Left renal pelvis (tissue), 4 donors: ENCODE measurements at places on chromosomes 3 and 15. TPM values are rescaled to one million over a fixed set of nuclear protein-coding genes. Genes with fewer than 3 reads are reported as not detected.
A peak's percentile ranks its signal among the peaks of the same experiment; 100 is the strongest.

DNA sequence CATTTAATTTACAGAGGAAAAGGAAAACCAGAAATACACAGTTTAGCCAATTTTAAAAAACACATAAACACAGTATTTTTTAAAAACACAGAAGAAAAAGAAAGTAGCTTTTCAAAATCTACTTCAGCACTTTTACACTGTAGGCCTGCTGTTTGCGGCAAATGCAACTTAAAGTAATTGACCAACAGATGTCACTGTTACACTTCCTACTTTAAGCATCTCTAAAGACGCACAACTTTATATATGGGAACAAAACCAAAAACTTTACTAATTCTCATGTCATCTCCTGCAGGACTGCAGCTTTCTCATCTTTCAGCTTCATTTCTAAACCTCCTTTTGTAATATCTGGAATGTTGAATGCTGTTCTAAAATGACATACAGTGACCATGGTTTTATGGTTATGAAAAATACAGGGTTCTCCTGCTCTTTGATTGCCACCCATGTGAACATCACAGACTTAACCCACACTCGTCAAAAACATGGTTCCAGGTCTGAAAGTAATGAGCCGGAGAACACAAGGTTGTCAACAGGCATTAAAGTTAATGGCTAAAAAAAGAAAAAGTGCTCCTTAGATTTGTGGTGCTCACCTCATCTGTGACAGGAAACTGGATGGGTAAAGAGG is 107.9 kb downstream of the FMN1 start:
- no peak for DNase-seq

PRR20G gene
- polyA plus RNA-seq = not detected

GRCh38 chr15:58643996-58644395 is 105.5 kb downstream of the ADAM10 start:
- no peak for DNase-seq

- no peak for DNase-seq
Observed at GRCh38 chr3:71778353-71778752, 6.6 kb downstream of the PROK2 start.

- no peak for DNase-seq
Observed at GRCh38 chr3:127652246-127652995, 20.3 kb upstream of the ABTB1 start.

- DNase-seq = no peak
Observed at GRCh38 chr3:171765511-171765887, 44.8 kb downstream of the PLD1 start.

DNA sequence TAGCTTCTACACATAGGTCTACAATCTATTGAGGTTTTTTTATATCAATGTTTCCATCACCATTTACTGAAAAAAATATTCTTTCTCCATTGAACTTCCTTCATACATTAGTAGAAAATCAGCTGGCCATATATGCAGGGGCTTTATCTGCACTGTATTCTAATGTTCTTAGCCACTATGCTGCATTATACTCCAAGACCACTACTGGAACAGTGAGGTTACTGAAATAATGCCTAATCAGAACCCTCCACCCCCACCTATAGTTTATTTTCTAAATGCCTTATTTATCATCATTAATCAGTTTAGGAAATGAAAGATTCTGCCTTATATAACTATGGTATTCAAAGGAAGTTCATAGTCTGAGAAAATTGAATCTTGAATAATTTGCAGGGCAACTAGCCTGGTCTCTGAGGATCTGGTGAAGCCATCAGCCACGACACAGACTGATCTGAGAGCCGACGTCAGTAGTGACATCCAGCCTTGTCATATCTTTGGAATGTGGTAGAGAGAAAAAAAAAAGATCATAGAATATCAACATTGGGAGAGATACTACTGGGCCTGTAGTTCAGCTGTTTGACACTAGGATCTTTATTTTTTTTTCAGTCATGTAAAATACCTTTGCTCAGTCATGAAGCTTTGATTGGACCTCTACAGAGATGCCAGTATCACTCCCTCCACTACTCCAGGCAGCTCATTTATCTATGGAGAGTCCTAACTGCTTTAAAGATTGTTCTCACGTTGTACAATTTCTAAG is 66.6 kb downstream of the P3H2 start:
- no peak for DNase-seq

GRCh38 chr3:105836533-105836932 is 32.3 kb downstream of the CBLB start:
- no peak for DNase-seq

CRABP1 gene
- 65.6 TPM for polyA plus RNA-seq

GRCh38 chr15:73792415-73792814 is 39.3 kb upstream of the INSYN1 start:
- no peak for DNase-seq

GRCh38 chr3:35426366-35426958 is 212.9 kb upstream of the ARPP21 start:
- no peak for DNase-seq

GATM gene
- 19.9 TPM for polyA plus RNA-seq

DNA sequence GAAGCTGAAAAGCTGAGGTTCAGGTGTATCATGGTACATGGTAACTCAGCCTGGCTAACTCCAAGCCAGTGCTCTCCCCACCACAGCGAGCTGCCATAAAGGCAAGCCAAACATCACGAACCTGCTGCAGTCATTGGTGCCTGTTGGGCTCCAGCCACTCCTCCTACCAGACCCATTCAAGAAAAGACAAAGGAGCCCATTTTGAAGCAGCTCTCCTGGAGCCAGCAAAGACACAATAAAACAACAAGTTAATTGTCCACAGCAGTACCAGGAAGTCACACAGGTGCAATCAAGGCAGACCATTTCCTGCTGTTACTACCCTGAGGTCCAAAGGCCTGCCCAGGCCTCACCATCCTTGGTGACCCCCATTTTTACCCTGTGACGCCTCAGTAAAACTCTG is 77.6 kb downstream of the DAPK2 start:
- DNase-seq = no peak

DNA sequence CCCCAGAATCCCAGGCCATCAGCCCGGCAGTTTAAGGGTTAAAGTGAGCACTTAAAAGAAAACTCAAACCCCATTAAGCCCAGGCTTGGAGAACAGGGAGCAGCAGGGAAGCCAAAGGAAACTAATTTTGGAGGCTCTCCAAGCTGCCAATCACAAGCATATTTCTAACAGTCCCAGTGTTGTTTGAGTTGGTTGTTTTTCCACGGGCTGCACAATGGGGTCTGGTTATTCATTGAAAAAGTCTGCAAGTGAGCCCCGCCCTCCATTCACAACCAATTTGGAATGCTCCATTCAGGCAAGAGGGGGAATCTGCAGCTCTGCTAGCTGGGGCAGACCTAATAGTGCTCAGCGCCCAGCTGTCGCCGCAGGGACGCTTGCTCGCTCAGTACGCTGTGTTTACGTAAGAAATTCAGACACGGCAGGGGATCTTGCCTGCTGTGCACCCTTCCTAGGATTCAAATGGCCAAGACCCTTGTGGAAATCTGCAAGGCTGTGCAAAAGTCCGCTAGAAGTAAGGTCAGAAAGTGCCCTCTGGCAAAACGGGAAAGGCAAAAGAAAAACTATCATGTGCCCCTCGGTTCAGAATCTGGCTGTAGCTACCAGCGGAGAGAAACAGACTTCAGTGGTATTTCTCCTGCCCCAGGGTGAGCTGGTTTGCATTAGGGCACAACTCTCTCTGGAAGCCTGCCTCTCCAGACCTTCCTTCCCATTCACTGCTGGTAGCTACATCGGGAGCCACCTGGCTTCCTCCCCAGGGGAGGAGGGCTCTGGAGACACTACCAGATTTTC is 11.0 kb downstream of the ETV5 start:
- peak; percentile 80 for DNase-seq

- no peak for DNase-seq
Observed at GRCh38 chr15:68305420-68305871, 27.9 kb downstream of the FEM1B start.

GRCh38 chr3:112774293-112774926 is 72.3 kb downstream of the CD200R1L start:
- no peak for DNase-seq
